ENCODE measurements at places on chromosomes 1 and 21.

- DNase-seq: no peak
Observed at GRCh38 chr1:108051631-108052377, 86.8 kb upstream of the VAV3 start.

- no peak for DNase-seq
Observed at GRCh38 chr1:150487763-150488115, 520 bp downstream of the TARS2 start.

GRCh38 chr1:154342836-154343472, 17.6 kb downstream of the ATP8B2 start:
- DNase-seq: no peak

DNA sequence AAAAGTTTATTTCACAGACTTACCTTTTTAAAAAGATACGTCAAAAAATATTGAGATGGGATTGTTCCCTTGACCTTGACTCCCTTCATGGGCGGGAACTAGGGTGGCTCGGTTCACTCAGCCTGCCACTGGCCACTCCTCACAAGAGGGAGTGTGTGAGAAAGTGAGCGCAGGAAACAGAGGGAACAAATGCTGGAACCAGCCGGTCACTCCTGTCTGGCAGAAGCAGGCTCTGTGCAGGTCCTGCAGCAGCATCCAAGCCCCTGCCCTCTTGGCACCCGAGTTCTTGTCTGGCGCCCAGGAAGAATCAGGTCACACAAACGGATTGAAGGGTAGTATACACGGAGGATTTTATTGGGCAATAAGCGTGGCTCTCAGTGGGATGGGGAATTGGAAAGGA, 58.9 kb downstream of the ZNF648 start:
- no peak for DNase-seq

DNA sequence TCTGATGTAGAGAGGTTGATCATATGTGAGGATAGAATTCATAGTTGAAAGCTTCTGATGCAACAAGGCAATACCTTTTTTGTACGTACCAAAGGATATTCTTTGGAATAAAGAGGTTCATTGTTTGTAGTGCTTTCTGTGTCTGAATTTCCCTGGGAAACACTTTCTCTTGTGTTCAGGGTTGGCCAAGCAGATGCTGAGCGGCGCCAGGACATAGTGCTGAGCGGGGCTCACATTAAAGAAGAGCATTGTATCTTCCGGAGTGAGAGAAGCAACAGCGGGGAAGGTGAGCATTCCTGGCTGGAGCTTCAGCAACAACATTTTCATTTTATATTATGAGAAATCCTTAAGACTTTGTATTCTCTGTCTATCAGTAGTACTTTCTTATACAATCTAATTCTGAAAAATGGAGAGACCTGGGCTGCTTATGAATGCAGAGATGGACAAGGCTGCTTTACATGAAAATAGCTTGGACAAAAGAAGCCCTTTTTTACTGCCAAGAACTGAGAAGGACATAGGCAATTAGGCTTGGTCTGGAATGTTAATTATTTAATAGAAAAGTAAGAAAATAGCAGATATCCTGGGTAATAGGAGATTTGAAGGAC, 85.2 kb downstream of the KIF1B start:
- DNase-seq: no peak

GRCh38 chr1:201545851-201546492, 7.0 kb downstream of the NAV1 start:
- no peak for DNase-seq

GRCh38 chr1:178263341-178263740, 169.4 kb downstream of the RASAL2 start:
- no peak for DNase-seq

- no peak for DNase-seq
Observed at GRCh38 chr1:16189003-16189402, 23.4 kb downstream of the ARHGEF19 start.

- no peak for DNase-seq
Observed at GRCh38 chr1:22320587-22321344, 130.9 kb upstream of the ZBTB40 start.

GRCh38 chr1:29498126-29499103, 262.1 kb downstream of the PTPRU start:
- no peak for DNase-seq

DNA sequence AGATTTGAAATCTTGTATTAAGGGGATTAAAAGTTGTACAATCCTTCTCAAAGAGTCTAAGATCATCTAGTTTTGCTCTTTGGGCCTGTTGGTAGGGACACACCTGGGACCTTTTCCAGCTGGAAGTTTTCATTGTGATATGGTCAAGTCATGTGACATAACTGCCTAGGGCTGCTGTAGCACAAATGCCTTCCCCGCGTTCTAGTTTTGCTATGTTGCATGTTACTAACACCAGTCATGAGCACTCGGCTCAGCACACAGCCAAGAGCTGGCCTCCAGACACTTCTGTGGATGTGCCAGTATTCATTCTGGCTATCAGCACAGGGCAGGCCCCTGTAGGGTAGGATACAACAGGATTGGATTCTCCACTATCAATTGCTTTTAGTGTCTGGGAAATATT, 14.6 kb upstream of the FLG2 start:
- DNase-seq: no peak

- DNase-seq: no peak
Observed at GRCh38 chr1:66312271-66312990, 221.5 kb upstream of the SGIP1 start.

- DNase-seq: no peak
Observed at GRCh38 chr1:97608272-97608671, 312.6 kb downstream of the DPYD start.

DNA sequence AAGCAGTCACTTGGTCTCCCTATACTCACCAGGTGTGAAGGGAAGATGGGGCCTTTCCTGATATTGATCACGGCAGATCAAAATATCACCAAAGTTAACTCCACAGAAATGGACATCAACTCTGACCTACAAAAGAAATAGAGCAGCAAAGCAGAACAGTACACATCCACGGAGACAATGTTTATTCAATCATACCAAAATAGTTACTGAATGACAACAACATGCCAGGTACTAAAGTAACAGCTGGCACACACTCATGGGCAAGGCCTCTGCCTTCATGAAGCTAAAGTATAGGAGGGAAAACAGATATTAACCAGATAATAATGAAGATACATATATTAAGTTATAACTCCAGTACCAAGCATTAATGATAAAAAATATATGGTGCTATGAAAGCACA, 59.2 kb upstream of the RASAL2 start:
- DNase-seq: no peak

- DNase-seq: no peak
Observed at GRCh38 chr1:207024202-207025145, 8.1 kb downstream of the C1orf116 start.

- DNase-seq: no peak
Observed at GRCh38 chr1:111270771-111271463, 19.7 kb upstream of the CHIA start.

- DNase-seq: no peak
Observed at GRCh38 chr1:173768206-173768605, 53.4 kb downstream of the KLHL20 start.

DNA sequence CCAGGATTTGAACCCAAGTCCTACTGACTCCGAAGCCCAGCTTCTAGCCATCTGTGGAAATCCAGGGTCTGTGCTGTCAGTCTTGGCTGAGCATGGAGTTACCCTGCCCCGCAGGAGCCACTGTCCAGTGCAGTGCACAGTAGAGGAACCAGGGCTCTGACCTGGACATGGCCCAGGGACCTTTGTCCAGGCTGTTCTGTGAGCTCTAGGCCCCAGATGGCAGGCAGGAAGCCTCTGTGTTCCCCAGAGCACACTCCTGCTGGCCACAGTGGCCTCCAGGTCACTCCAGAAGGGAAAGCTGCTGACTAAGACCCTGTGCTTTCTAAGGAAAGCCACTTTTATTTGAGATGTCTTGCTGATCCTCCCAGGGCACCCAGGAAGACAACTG, 13.8 kb downstream of the S100A7A start:
- no peak for DNase-seq

GRCh38 chr1:66452162-66452561, 81.8 kb upstream of the SGIP1 start:
- no peak for DNase-seq

DNA sequence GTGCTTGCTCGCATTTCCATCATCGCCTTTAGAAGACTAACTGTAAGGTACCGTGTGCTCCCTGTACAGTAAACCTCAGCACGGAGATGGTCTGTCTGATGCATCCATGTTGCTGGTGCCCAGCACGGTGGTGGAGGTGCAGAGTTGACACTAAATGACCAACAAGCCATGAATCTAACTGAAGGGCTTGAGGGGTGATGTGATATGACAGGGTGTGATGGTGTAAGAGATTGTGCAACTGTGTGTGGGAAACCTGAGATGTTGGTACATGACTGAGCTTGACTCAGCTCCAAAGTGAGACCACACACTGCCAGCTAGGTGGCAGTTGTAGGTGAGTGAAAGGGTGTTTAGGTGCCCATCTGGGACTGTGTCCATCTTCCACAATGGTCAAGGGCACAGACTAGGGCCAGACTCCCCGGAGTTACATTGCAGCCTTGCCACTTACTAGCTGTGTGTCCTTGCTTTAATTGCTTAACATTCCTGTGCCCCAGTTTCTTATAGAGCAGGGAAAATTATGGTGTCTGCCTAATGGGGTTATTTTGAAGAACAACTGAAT, 21.4 kb downstream of the SLC2A1 start:
- DNase-seq: no peak

DNA sequence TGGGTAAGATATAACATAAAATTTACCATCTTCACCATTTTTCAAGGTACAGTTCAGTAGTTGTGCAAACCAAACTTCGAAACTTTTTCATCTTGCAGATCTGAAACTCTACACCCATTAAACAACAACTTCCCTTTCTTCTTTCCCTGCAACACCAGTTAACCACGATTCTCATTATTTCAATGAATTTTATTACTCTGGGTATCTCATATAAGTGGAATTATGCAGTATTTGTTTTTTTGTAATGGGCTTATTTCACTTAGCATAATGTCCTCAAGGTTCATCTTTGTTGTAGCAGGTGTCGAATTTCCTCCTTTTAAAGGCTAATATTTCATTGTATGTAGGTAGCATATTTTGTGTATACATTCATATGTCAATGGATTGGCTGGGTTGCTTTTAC, 146.1 kb downstream of the SPATA46 start:
- no peak for DNase-seq
